ENCODE measurements at places on chromosomes 4 and X.

- DNase-seq, result no peak
Measured at GRCh38 chrX:10447564-10448214, 172.7 kb downstream of the MID1 start.

- no peak for DNase-seq
Measured at GRCh38 chr4:183011213-183011907, 87.7 kb upstream of the WWC2 start.

GRCh38 chrX:47218920-47219815, 687 bp downstream of the CDK16 start:
- peak; percentile 59 for DNase-seq

- no peak for DNase-seq
Measured at GRCh38 chr4:152478461-152479237, 57.2 kb downstream of the FBXW7 start.

DNA sequence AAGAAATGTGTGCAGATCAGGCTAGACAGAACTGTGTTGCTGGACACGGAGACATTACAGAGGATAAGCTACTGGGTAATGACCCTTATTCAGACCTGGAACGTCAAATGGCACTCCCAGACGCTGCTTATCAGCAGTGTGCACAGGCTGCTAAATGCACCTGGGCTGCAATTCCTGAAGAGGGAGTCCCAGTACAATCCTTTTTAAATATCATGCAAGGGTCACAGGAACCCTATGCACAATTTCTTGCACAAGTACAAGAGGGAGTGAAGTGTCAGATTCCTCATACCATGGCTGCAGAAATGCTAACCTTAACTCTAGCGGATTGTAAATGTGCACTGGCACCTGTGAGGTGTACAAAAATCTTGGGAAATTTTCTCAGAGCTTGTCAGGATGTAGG, 16.9 kb downstream of the SPIN2B start:
- DNase-seq, result no peak
